ENCODE measurements at places on chromosomes 1 and 21.
A peak's percentile ranks its signal among the peaks of the same experiment; 100 is the strongest.

DNA sequence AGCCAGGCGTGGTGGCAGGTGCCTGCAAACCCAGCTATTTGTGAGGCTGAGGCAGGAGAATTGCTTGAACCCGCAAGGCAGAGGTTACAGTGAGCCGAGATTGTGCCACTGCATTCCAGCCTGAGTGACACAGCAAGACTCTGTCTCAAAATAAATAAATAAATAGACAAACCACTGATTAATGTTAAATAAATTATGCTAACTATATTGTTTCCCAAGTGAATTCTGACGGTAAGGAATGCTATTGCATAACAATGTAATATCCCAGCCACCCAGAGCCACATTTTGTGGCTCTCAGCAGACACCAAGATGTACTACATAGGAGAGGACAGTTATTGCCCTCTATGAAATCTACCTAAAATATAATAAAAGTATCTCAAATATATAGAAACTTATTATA, 55.4 kb downstream of the LPGAT1 start:
- no peak for DNase-seq

- peak; percentile 82 for DNase-seq
Observed at GRCh38 chr1:150922519-150922975, 3.6 kb upstream of the SETDB1 start.

DNA sequence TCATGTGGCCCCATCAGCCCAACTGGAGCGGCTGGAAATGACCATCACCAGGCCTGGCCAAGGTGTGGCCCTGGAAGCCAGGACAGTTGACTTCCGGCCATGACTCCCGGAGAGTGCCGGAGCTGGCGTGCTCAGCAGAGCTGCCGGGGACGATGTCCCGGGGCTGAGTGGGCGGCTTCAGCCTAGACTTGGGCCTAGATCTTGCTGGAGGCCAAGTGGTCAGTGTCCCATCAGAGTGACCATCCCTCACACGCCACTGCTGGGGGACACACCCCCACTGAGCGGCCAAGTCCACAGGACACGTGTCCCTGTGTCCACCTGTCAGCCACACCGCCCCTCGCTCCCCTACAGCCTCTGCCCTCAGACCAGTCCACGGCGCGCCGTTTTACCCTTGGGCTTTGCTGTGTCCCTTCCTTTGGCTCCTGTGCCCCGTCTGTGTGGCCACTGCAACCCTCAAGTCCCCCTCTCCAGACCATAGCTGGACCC, 4.0 kb downstream of the FAAP20 start:
- DNase-seq: no peak

GRCh38 chr1:17377325-17377953, 5.4 kb downstream of the PADI6 start:
- no peak for DNase-seq

GRCh38 chr1:168190403-168190802, 11.6 kb downstream of the TIPRL start:
- peak; percentile 64 for DNase-seq

DNA sequence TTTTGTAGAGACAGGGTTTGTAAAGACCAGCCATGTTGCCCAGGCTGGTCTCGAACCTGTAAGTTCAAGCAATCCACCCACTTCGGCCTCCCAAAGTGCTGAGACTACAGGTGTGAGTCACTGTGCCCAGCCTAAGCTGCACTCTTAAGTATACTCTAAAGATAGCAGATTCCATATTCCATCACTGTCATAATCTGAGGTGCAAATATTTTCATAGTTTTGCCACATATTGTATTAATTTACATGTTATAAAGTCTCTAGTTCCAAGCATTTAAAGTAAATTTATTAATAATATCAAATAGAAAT, 121.3 kb downstream of the HFM1 start:
- no peak for DNase-seq

- DNase-seq: peak; percentile 4
Observed at GRCh38 chr1:195591917-195592672, 1016.1 kb downstream of the KCNT2 start.

GRCh38 chr1:109980324-109981003, 4.1 kb upstream of the AHCYL1 start:
- no peak for DNase-seq

DNA sequence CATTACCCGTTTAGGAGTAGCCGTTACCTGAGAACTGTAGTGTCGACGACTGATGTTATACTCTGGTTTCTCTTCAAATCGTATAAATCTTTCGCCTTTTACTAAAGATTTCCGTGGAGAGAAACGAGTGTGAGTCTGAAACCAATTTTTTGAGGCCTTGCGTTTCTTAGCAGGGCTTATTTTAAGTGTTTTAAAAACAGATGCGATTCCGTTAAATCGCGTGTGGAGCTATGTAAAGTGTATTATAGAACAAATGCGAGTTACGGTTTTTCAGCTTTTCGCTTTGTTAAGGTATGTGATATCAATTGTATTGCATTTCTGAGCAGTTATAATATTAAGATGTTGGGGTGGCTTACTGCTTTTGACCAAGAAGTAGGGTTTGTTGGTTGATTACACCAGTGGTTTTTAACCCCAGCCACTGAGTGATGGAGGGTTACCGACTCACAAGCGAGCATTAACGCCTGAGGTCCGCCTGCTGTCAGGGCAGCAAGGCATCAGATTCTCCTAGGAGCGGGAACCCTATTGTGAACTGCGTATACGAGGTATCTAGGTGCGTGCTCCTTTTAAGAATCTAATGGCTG, 18.0 kb downstream of the KIAA2013 start:
- peak; percentile 98 for DNase-seq

GRCh38 chr1:212952641-212952976, 2.3 kb downstream of the VASH2 start:
- DNase-seq: no peak

GRCh38 chr21:38619992-38620479, 121.8 kb upstream of the ERG start:
- DNase-seq: no peak

DNA sequence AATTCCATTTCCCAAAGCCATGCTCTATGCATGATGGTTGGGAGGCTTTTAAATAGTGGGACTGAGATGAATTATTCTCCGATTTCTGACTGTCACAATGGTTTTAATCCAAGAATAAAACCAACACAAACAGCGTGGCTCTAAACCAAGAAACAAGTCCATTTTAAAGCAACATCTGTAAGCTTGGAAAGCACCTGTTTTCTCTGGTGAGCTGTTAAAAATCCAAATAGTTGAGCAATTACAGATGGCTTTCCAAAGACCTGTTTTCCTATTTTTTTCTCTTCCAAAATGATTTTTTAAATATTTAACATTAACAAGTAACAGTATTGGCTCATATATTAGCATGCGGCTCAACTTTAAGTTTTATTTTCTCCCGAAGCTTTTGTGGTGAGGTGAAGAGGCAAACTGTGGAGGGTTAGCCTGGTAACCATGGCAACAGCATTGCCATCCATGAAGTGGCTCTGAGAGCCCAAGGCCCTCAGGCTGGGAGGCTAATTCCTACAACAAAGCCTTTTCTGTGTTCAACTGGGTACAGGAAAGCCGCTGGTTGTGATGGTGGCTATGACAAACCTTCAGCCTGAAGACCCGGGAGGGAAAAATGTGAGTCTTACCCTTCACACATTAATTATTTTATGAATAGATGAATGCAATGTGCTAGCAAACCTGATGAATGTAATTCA, 56.7 kb upstream of the B3GALT5 start:
- no peak for DNase-seq

DNA sequence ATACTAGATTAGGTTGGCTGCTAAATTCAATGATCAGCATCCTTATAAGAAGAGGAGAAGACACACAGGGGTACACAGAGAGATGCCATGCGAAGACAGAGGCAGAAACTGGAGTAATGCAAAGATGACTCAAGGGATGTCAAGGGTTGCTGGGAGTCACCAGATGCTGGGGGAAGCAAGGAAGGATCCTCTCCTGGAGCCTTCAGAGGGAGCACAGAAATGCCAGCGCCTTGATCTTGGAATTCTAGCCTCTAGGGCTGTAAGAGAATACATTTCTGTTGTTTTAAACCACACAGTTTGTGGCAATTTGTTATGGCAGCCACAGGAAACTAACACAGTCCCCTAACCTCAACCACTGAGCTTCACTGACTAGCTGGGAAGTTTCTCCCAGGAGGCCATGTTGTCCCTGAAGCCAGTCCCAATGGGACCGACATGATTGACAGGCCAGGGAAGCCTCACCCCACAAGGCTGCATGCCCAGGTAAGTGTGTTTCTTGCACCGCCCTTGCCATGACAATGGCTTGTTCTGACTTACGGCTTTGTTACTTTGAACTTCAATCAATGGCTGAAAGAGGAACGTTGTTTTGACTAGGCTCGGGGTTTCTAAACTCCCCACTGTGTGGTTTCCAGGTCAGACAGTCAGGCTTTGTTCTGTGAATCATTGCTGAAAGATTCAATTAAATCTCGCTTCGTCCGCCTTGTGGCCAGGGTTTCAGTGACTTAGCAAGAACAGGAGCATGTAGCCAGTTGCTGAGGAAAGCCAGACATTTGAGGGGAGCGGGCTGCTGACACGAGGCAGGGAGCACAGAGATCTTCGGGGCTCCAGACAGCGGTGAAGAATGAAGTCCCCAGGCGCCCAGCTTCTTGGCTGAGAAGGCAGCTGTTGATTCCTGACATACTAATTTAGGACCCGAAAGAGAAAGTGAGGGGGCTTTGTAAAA, 62.3 kb downstream of the RUNX1 start:
- peak; percentile 87 for DNase-seq

- no peak for DNase-seq
Observed at GRCh38 chr21:44357064-44357837, 3.8 kb downstream of the TRPM2 start.

GRCh38 chr1:245528258-245528635, 373.5 kb downstream of the KIF26B start:
- no peak for DNase-seq

GRCh38 chr1:51679435-51679834, 62.5 kb downstream of the OSBPL9 start:
- no peak for DNase-seq

GRCh38 chr1:159937054-159937750, 8.2 kb downstream of the IGSF9 start:
- DNase-seq: no peak
